ENCODE measurements at places on chromosomes 2 and 18.

- DNase-seq = no peak
Observed at GRCh38 chr18:31549416-31549815, 42.3 kb upstream of the TTR start.

DNA sequence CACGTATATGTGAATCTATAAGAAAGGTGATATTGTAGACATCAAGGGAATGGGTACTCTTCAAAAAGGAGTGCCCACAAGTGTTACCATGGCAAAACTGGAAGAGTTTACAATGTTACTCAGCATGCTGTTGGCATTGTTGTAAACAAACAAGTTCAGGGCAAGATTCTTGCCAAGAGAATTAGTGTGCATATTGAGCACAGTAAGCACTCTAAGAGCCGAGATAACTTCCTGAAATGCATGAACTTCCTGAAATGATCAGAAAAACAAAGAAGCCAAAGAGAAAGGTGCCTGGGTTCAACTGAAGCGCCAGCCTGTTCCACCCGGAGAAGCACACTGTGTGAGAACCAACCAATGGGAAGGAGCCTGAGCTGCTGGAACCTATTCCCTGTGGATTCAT lies 101.0 kb downstream of the HS6ST1 start:
- no peak for DNase-seq

DNA sequence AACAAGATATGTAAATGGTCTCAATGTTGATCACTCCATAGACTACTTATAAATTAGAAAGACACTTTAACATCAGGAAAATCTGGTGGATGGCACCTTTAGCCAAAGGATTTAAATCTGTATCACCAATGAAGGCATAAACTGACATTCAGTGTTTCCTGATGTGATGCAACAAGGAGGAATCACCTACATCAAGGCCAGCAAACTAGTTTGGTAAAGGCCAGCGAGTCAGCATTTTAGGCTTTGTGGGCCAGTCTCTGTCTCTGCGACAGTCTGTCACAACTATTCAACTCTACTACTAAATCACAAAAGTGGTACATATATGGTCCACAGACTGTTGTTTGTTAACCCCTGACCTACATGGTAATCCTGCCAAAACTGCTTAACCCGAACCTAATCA lies 33.3 kb downstream of the C2orf76 start:
- DNase-seq = no peak

GRCh38 chr2:12277241-12278034 lies 439.3 kb upstream of the TRIB2 start:
- no peak for DNase-seq

GRCh38 chr2:67895227-67895941 lies 167.4 kb downstream of the C1D start:
- DNase-seq = no peak

GRCh38 chr18:73088445-73088844 lies 220.7 kb upstream of the NETO1 start:
- no peak for DNase-seq

DNA sequence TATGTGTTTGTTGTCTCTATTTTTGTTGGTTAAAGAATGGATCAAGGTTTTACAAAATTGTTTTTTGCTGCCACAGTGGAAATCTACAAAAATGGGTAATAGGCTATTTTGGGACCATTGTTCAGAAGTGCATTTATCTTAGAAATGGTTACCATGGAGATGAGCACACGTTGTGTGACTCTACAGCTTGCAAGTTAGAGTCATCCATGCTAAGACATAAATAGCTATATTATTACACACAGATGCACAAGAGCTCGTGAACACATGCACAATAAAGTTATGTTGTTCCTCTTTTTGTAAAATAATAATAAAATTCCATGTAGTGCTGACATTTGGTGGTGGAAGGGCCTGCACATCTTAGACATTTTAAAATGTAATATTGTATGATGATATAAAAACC lies 15.5 kb upstream of the DUSP19 start:
- no peak for DNase-seq

DNA sequence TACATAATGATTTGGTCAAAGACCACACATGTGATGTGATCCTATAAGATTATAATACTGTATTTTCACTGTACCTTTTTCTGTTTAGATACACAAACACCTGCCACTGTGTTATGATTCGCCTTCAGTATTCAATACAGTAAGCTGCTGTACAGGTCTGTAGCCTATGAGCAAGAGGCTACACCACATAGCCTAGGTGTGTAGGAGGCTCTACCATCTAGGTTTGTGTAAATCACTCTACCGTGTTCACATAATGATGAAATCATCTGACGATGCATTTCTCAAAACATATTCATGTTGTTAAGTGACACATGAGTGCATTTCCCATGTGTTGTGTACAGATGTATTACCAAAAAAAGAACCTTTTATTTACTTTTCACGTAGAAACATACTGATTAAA lies 74.5 kb downstream of the USP40 start:
- no peak for DNase-seq

- DNase-seq = no peak
Observed at GRCh38 chr18:49050452-49050851, 99.7 kb upstream of the SMAD7 start.

DNA sequence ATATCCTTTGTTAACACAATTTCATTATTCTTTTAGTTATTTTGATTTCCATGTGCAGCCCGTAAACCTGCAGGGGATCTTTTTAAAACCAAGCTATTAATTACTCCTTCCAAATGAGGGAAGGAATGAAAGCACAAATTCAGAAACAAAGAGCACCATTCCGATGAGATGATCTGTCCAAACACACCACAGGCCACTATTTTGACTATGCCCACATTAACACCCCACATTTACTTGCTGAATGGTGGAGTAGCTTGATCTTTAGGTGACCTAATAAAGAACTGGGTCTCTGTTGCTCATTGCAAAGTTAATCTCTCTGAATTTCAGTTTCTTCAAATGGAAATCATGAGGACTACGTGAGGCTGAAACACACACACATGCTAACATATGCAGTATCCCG lies 218.0 kb downstream of the IRS1 start:
- no peak for DNase-seq

GRCh38 chr18:5197032-5197434 lies at the start of gene AKAIN1:
Gene AKAIN1 (minus strand): TSS chr18:5197257. CDS start chr18:5197053, 204 bp downstream.
- DNase-seq = no peak

DNA sequence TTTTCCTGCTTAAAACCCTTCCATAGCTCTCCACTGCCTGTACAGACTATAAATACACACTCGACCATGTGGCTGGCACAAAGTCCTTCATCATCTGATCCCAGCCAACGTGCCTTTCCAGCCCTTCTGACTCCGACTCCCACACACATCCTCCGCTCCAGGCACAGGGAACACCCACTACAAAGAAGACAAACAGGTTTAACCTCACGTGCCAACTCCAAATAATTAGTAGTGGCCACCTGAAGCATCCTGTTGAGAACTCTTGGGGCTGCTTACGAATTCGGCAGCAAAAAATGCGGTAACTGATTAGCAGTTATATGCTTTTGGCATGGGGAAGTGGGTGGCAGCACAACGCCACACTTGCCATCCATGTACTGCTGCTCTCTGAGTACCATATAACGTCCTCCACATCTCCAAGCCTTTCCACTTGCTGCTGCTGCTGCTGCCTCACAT lies 12.1 kb downstream of the SPIRE1 start:
- DNase-seq = no peak

DNA sequence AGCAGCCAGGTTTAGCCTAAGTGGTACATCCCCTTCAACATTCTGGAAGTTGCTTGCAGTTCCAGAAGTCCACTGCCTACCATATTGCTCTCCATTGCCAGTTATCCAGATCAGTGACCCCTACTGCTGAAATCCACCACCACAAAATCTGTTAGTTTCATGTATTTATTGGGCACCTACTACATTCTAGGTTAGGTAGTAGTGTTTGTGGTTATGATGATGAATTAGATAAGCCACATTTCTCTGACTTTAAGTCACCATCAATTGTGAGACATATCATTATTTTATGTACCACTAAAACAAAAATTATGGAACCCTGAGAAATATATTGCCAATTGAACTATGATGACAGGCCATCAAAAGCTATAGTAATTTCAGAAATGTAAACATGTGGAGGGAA lies 139.5 kb upstream of the PKDCC start:
- DNase-seq = no peak

- DNase-seq = peak; percentile 90
Observed at GRCh38 chr18:68714712-68715496, at the start of gene TMX3. Gene TMX3 (minus strand): TSS chr18:68715108. CDS start chr18:68714981, 127 bp downstream.

DNA sequence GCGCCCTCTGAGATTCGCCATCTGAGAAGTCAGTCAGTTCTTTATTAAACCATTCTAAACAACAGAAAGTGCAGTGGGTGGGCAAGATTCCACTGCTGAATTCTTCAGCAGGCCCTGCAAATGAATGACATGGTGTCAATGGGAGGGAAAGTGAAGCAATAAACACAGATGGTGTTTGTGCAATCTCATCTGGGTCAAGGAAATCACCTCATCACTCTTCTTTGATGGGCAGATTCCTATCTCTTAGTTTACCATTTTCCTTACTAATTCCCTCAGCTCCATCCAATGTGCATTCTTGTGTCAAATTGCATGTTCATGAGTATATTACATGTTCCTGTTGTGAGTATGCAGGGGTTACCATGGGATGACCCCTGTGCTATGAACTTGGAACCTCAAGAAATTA lies 100.7 kb upstream of the CYP1B1 start:
- no peak for DNase-seq

DNA sequence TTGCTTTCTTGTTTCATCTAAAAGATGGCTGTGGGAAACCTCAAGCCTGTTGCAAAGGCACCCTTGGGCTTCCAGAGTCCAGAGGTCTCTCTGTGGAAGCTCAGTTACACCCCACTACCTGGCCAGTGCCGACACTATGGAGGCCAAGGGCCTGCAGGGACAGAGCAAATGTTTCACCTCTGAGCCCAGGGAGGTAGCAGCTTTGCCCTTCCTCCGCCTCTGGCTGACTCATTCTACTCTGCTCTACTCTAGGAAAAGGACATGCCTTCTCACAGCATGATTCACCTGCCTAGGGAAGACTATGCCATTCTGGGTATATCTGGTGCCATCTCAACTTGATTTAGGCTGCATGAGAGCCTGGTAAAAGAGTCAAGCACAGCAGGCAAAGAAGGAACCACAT lies 12.2 kb downstream of the MYOM1 start:
- DNase-seq = no peak

GRCh38 chr2:42906557-42907411 lies 114.4 kb upstream of the HAAO start:
- no peak for DNase-seq

GRCh38 chr2:25375371-25375988 lies 33.8 kb upstream of the DNMT3A start:
- no peak for DNase-seq

All from central memory CD4-positive, alpha-beta T cell (primary cell).